Dorsolateral prefrontal cortex (tissue), 122 donors: ENCODE measurements at places on chromosomes 13 and 19. TPM values are rescaled to one million over a fixed set of nuclear protein-coding genes. Genes with fewer than 3 reads are reported as not detected.

- DNase-seq, result no peak
These were observed 406.2 kb downstream of the SUCLA2 start for GRCh38 chr13:47594833-47595232.

- no peak for DNase-seq
These were observed 999 bp upstream of the TNFAIP8L1 start for GRCh38 chr19:4638317-4638716.

DNA sequence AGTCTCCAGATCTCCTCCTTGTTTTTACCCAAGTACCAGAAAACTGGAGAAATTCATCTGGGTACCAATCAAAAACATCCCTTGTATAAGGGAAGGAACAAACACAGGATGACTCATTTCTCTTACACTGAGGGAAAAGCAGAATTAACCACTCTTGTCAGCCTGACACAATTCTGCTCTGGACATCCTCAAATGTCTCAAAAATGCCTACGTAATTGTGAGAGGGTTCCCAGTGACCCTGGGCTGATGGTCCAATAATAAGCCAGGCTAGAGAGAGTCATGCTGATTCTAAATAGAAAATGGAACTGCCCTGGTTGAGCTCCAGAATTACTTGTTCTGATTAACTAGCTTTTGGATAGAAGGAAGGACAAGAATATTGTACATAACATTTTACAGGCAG, 14.5 kb downstream of the ZNF708 start:
- DNase-seq, result no peak

DNA sequence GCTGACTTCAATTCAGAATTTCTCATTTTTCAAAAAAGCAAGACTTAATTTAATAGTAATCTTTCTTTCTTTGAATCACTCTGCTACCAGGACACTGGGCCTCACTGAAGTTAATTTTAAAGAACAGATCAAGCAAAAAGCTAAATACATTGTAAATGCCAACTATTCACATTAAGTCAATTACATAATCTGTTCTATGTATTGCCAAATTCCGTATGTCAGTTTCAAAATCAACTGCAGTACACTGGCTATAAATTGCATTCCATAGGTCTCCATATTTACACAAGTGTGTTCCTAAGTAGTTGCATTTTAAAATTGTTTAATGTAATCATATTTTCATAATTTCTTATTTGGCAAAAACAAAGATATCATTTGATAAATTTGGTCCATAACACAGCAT, 10.1 kb downstream of the FOXO1 start:
- DNase-seq, result no peak

GRCh38 chr19:40613690-40614621, 12.8 kb downstream of the LTBP4 start:
- DNase-seq, result no peak

DNA sequence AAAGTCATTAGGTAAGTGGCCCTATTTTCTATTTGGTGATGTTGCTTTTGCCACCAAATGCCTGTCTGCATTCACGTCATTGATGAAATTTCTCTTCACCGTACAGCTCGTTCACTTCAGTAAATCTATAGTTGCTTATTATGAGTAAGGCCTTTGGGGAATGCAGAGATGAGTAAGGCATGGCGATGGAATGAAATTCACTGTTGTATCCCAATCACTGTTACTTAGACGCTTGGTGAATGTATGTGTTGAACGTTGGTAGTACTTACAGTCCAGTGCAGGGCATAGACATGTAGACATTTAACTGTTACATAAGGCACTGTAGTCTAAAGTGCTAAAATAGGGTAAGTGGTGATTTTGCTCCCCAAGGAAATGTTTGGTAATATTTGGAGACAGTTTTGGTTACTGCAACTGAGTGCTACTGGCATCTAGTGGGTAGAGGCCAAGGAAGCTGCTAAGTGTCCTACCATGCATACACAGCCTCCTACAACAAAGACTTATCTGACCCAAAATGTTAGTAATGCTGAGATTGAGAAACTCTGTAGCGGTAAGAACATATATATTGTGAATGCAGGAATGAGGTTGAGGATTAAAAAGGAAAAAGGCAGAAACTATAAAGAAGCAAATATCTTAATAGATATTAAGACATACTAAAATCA, 5.8 kb downstream of the AKAP11 start:
- no peak for DNase-seq

DNA sequence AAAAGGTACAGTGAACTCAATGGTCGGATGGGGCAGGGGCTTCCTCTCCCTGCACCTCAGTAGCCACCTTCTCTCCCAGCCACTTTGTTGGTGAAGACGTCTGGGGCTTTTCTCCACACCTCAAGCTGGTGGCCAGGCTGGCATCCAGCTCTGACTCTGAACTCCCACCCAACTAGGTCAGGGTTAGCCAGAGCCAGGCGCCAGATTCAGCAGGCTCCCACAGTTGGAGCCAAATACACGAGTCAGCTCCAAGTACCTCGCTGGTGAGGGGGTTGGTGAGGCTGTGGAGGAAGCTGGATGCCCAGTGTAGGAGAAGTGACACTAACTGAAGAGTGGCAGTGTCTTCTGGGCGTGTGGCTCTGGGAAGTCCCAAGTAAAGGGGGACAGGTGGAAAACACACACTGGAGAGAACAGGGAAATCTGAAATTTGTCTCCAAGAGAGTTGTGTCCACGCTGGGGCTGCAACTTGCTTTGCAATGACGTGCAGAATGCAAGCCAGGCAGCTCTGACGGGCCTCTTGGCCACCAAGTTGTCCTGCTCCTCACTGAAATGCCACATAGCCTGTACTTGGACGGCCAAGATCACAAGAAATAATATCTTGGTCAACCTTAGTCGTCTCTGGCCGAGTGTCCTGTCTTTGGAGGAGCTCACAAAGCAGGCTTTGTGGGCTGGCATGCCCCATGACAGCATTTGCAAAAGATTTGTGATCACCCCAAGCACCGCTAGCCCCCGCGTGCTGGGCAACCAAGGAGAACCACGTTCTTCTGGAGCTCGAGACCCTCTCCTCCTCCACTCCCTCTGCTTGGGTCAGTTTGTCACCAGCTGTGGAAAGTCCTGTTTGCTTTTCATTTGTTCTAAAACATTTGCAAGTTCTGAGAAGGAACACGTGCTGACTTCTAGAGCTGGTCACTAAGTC, 18.1 kb downstream of the SLC7A1 start:
- no peak for DNase-seq

DNA sequence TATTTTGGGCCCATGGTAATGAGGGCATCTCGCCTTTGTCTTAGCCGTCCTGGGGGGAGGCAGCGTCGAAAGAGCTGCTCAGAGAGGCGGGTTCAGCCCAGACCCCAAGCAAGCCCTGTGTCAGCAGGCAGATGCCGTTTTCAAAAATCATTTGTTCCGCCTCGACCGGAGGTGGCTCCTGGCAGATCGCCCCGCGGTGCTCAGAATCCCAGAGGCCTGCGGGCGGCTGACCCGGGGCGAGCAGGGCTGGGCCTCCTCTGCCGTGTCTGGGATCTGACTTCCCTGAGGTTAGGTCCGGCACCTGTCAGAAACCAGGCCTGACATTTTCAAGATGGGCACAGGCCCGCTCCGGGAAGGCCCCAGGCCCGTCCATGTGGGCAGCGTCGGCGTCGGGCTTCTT, 36.1 kb downstream of the CRTC1 start:
- DNase-seq, result no peak

DNA sequence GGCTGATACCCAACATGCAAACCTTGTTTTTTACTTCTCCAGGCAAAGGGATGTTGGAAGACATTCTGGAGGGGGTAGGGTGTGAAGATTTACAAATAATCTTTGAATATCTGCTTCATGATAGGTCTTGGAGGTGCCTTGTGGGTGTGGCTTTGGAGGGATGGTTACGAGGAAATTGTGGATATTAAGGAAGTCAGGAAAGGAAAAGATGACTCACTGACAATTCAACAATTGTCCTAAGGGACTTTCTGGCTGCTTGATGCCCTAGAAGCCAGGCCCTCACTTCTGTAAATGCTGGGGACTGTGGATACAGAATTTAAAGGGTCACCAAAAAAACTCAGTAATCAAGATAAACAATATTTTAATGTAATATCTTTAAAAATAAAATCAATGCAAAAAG, 37.4 kb upstream of the ZNF527 start:
- no peak for DNase-seq

DNA sequence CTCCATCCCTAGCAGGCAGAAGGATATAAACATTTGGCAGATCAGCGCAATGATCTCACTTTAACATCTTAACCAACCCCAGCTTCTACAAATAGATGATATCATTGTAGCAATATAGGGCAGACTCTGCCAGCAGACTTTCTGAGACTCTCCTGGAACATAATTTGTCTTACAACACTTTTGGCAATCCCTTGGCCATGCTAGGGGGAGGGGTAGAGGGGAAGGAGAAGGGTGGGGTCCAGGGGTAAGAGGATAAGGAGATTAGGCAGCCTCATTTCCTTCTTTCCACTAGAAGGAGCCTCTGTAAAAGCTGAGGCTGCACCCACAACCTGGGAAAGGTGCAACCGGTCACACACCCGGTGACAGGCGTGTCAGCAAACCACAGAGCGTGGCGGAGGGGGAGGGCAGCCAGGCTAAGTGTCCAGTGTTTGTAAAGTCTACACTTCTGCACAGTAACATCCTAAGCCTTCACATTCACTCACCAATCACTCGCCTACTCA, 8.7 kb upstream of the UBAC2 start:
- DNase-seq, result peak; percentile 4

The MYH14 gene
- 36.8 TPM for total RNA-seq

The ZNF14 gene
- 11.7 TPM for total RNA-seq

- DNase-seq, result no peak
These were observed 419.7 kb downstream of the KLF12 start for GRCh38 chr13:73714522-73714921.

DNA sequence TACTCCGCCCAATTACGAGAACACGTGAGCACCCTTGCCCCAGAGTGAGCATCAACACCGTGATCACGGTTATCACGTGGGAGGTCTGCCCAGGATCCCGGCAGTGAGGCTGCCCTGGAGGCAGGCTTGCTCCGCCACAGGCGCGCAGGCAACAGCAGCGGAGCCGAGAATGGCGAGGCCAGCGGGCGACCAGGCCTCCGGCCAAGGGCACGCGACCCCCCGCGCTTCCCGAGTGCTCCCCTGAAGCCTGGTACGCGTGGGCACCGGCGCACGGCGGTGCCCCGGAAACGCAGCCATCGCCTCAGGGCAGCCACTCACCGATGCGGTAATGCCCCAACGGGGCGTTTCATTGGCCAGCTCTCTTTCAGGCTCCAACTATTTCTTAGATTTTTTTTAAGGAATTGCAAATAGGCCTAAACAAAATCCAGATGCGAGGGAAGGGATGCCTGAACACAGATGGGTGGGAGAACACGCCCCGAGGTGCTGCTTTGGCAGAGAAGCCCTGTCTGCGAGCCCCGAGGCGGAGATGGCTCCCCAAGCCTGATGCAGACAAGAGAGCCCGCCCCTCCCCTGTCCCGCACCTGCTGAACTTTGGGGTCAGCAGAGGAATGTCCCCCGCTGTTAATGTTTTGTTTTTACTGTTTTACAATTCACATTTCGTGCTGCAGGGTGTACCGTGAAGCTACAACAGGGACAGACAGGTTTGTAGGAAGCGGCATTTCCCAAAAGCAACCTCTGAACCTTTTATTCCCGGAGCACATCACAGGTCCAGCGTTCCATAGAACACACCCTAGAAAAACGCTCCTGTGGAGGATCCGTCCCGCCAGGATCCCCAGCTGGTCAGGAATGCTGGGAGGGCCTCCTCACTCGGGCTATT, 132.7 kb downstream of the ZDHHC20 start:
- peak; percentile 38 for DNase-seq

DNA sequence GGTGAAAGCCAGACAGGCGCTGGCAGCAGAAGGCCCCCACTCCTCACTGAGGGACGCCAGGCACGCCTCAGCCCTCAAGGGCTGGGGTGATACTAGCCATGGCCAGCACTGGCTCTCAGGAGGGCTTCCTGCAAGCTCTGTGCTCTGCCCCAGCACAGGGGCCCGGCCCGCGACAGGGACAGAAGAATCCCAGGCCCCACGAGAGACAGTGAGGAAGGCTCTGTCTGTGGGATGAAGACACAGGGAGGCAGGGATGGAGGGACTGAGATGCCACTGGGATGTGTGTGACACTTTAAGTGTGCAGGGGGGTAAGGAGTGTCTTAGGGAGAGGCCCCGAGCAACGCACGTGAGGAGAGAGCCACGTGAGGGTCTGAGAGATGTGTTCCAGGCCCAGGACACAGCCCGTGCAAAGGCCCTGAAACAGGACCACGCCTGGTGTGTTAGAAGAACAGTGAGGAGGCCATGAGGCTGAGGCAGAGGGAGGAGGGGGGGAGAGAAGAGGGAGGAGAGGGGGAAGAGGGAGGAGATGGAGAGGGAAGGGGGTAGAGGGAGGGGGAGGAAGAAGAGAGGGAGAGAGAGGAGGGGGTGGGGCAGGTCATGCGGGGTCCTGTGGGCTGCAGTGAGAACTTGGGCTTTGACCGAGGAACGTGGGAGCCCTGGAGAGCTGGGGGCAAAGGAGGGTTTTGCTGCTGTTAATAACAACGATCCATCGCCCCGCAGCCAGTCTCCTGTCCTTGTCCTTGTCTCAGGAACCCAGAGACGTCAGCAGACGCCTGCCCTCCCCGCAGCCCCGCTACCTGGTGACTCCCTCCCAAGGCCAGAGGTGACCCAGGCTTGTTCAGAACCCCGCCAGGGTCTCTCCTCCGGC, 7.2 kb downstream of the RPL36 start:
- no peak for DNase-seq

DNA sequence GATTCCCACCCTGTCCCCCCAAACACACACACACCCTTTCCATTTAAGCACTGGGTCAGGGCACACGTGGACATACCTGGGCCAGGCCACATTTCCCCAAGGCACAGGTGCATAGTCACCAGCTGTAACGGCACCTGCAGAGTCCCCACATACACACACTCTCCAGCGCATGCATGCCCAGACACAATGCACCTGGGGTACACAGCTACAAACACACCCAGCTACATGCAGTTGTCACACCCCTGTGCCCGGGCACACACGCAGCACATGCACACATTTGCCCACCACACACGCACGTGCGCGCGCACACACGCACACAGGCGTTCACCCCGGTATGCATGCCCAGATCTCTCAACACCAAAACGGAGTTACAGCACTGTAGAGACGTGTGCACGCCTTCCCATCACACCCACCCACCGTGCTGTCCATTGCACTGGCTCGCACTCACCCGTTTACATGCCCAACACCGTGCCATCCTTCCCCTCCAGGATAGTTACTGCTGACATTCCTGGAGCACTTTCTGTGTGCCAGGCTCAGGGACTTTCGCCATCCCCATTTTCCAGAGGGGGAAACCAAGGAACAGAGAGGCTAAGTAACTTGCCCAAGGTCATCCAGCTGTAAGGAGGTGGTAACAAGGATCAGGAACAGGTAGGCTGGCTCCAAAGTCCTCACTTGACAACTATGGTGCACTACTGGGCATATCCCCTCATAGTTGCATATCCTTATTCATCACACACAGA, 749 bp upstream of the SHANK1 start:
- DNase-seq, result no peak
